ENCODE measurements at places on chromosomes 4 and X.

DNA sequence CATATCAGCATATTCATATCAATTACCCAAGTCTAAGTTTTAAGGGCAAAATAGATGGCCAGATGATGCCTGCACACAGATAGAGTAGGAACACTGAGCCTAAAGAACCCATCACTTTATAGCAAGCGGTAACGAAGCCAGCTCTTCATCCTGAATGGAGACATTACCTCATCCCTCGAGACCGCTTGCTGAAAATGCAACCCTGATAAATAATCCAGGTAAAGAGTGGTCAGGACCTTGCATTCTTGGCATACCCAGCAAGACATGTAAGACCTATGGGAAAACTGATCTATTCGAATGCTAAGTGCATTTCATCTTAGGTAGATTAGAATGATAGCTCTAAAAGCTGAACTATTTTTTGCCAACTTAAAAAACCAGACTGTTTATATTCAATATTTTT, 25.3 kb downstream of the DCHS2 start:
- no peak for ATAC-seq

DNA sequence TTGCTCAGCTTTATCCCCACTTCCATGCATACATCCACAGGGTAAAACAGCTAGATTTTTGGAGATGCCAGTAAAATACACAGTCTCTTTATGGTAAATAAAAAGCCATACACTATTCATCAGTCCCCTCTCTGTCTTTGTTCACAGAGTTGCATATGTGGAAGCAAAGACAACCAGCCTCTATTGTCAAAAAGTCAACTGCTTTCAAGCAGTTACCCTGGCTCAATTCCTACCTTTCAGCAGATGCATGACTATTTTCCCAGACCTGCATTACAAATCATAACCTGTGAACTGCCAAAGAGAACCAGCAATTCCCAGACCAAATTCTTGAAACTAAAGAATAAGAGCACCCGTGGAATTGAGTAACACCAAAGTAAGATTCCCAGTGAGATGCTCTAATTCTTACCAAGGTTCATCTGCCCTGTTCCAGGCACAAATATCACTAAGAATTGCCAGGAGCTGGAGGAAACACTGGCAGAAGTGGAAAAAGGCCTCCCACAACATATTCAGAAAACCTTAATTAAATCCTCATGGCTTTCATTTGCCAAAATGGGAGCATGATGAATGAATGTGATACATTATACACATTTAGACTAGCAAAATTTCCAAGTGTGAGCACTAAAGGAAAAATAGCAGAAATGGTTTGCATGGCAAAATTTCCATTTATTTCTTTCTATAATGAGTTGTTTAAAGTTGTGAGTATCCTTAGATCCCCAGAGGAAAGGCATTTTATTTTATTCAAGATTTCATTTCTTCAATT, 391.2 kb upstream of the ADGRL3 start:
- no peak for ATAC-seq

DNA sequence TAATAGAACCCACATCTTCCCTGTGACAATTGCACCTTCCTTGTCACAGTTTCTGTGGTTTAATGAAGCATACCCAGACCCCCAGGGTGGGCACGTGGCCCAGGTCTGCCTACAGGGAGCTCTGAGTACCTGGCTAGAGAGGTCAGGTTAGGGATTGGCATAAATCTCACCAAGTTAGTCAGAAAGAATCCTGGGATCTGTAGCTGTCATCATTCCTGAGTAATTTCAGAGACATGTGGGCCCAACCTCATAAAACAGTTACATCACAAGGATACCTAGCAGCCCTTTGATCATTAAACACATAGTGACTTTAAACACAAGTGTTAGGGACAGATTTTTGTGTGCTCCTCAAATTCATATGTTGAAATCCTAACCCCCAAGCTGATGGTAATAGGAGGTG, 123.0 kb downstream of the KDR start:
- no peak for ATAC-seq

GRCh38 chr4:2243681-2244380, 1.9 kb upstream of the HAUS3 start:
- no peak for ATAC-seq

DNA sequence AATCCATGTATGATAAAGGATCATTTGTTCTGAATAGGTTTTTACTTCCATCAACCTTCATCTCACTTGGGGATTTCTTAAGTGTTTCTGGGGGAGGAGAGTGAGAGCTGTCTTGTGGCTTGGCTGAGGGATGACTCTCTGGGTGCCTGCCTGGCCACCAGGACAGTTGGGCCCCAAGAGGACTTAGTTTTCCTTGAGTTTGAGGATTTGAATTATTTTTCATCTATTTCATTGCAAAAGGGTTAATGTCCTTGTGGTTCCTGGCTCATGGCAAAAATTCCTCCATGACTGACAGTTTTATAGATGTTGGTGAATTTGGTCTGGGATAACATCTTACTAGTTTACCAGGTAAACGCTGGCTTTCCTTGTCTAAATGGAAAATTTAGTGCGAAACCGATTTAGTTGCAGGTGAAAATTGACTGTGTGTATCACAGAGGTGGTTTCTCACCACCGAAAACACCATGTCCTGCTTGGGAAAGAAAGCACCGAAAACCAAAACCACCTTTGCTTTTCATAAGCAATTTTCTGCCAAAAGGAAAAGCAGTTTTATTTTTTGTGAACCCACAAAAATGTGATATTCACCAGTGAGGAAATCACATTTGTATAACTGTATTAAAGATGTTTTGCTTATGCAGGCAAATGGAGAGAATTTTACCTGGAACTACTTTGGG, 331.3 kb upstream of the SFRP2 start:
- no peak for ATAC-seq

DNA sequence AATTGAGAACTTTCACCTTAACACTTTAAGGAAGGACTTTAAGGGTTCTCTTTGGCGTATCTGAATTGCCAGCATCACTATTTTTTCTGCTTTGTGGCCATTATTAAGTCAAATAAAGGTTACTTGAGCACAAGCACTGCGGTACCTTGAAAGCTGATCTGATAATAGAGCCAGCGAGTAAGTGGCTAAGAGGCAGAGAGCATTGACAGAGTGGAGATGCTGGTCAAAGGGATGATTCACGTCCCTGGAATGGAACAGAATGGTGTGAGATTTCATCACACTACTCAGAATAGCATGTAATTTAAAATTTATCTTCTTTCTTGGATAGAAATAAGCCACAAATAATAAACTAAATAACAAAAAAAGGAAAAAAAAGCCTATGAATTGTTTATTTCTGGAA, 57.1 kb upstream of the NPFFR2 start:
- no peak for ATAC-seq

DNA sequence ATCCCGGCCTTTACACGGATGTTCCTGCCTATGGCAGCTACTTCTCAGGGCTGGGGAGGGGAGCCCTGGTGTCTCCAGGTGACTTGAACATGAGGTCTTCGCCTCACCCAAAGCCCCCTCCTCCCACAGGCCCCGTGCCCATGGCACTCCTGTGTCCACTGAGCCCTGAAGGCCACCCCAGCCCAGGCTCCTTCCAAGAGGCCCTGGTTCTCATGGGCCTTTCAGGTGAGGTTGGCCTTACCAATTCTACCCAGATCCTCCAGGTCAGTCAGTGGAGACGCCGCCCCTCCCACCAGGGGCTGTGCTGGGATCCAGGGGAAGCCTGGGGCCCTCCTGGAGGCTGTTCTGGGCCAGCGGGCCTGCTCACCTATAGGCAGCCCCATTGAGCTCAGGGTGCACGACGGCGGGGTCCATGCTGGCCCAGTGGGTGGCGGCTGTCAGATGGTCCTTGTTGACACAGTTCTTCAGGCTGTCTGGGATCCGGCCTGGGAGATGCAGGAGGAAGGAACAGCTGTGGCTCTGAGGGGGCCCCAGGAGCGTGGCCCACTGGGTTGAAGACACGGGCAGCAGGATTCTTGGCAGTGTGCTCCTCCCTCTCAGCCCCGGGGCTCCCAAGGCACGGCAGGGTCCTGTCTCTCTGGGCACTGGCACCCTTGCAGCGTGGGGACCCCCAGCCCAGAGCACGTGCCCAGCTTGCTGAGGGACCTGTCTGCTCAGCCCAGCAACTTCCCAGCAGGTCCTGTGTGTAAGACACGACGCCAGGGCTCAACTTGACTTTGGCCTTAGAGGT, 36.2 kb downstream of the CTBP1 start:
- ATAC-seq = no peak

DNA sequence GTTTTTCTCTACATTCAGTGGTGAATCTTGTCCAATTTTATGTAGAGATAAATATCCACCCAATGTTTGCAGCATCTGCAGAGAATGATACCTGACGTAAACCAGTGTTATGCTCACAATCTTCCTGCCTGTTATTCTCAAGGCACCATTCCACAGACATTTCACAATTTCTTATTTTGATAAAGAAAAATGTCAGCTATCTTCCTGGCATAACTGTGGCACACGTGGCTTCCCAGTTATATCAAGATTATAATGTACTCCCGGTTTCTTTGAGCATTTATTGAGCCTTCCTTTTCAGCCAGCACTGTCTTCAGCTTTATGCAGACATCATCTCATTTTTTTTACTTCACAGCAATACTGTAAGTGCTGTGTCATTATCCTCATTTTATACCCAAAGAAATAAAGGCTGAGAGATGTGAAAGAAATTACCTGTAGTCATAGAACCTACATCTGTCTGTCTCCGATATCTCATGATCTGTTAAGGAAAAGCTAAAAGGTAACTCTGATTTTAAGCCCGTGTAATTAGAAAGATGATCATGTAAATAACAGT, 1300.8 kb upstream of the TENM3 start:
- no peak for ATAC-seq

DNA sequence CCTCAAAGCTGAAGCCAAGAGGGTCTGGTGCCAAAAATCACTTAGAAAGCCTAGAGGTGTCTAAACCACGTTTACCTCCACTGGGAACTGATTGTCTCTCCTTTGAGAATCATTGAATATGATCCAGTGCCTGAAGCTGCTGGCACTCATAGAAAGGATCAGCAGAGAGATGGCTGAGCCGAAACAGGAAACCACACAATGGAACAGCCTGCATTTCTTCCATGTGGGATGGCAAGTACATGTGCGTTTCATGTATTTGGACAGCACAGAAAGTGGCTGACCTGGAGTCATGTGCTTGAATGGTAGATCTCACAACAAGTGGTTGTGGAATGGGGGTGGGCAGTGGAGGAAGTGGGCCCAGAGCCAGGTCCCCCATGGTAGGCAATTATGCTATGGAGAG, 533.7 kb downstream of the INPP4B start:
- no peak for ATAC-seq

DNA sequence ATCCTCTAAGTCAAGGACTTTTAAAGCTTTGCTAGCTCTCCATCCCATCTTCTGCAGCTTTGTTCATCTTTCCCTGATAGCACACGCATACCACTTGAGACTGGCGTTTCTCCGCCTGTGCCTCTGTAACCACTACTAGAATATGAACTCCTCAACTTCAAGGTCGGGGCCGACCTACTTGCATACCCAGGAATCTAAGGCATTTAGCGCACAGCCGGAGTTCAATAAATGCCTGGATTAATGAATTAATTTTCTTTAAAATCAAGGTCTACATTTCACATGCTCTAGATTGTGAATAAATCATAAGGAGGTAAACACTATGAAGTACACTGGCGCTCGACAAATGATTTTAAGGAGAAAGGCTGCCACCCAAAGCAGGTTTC, 89.3 kb downstream of the HNRNPD start:
- no peak for ATAC-seq

- no peak for ATAC-seq
Observed at GRCh38 chrX:98523026-98523425, 1639.3 kb downstream of the RPA4 start.

GRCh38 chrX:19152762-19153161, 30.5 kb upstream of the ADGRG2 start:
- no peak for ATAC-seq

DNA sequence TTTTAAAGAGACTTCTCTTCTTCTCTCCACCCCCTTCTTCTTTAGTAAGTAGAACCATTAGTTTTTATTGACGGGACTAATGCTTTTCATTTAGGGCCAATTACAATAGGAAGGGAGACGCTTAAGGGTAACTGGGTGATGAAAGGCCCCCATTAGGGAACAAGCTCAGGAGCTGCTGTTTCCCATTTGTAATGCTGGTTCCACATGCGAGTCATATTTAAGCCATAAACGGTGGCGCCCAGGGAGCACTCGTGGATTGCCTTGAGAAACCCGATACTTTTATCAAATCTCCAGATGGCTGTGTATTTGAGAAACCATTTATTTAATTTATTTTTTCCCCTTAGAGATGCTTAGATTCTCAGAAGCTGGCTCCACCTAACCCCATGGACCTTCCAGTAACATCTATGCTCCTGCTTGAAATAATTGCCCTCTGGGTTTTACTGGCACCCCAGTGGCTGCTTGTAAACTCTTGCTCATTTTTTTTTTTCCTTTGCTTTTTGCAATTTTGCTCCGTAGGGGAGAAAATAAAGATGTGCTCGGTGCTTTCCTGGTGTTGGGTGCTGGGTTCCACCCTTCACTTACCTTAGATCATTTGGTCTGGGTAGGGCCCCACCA, 124.2 kb upstream of the MSX1 start:
- ATAC-seq = no peak

GRCh38 chr4:91171217-91171616, 1044.0 kb downstream of the CCSER1 start:
- ATAC-seq = no peak

DNA sequence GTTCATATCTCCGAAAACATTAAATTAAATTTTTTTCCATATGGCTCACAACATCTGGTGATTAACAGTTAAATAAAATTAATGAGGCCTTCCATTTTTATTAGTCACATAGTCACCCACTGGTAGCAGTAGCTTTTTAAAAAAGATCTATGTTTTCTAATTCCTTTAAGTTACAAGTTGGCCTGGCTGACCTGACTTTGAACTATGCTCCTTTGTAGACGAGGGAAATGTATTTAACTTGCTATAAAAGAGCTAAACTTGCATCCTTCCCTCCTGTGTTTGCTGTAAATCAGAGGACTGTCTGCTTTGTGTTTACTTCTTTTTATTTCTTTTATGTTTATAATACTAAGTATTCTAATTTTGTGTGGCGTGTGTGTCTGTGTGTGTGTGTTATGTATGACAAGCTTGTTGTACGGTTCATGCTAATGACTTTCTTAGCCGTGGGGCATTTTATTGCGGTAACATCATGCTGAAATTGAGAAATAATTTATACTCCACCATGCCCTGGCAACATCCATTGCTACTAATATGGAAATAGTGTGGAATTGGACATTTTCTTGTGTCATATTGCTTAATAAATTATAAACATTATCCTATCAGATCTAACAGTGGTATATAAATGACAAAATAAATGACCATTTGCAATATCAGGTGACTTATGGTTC, 241.7 kb downstream of the SNCA start:
- no peak for ATAC-seq

GRCh38 chr4:110753466-110753865, 130.6 kb upstream of the PITX2 start:
- no peak for ATAC-seq

DNA sequence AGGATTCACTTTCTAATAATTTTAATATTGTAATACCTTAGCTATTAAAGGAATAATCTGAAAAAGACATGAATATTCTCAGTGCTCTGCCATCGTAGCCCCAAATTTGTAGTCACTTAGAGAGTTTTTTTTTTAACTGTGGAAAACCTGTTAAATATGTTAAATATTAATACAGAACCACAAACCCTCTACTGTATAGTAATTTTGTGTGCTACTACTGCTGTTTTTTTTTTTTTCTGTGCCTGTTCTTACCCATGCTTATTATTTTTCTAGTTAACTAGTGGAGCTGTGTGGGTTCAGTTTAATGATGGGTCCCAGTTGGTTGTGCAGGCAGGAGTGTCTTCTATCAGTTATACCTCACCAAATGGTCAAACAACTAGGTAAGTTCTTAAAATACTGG, 15.8 kb downstream of the PLK4 start:
- no peak for ATAC-seq

- no peak for ATAC-seq
Observed at GRCh38 chr4:113221990-113222389, 172.5 kb downstream of the ANK2 start.

Data from activated CD4-positive, CD25-positive, alpha-beta regulatory T cell treated with anti-CD3 and anti-CD28 coated beads, Interleukin-2, amount 50 U/mL, for 24 hours (primary cell).